ENCODE measurements at places on chromosomes 1 and 21.

DNA sequence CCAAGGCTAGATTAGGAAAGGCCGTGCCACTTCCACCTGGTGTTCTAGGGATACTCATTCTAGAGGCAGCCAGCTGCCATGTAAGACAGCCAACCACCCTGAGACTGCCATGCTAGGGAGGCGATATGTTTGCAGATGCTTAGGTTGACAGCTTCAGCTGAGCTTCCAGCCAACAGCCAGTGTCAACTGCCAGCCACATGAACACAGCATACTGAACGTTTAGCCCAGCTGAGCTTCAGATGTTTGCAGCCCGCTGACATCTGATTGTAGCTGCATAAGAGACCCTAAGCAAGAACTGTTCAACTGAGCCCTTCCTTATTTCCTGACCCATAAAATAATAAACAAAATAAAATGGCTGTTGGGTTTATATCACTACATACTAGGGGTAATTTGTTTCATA lies 5.0 kb upstream of the KCNC4 start:
- no peak for DNase-seq

- no peak for DNase-seq
Measured at GRCh38 chr1:27343639-27344025, 1.8 kb downstream of the SYTL1 start.

DNA sequence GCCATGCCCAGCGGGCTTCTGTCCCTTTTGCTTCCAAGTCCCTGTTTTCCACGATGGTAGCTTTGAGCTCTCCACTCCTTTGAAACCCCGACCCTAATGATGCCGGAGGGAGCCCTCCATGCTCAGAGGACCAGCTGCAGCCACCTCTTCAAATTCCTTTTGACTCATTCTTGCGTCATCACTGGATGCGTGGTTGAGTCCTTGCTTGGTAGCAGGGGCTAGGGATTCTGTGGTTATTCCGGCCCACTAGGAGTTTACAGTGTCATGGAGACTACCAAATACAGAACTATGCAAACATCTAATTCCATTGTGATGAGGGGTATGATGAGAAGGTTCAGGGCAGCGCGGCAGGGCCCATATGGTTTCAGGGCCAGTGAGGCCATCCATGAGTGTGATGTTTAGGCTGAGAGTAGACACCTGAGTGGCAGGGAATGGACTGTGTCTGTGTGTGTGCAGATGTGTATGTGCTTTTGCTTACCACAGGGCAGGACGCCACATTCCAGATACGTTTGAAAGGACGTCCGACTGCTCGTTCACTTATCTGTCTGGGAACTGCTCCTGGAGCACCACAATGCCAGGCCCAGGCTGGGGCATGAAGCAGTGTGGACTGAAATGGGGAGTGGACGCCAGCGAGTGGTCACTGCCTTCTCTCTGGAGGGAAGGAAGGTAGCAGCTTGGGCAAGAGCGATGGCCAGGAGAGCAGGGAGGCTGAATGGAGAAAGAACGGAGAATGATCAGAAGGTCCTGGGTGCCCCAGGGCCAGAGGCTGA lies 30.4 kb upstream of the ZBTB21 start:
- no peak for DNase-seq

GRCh38 chr1:116990612-116991151 lies 10.9 kb upstream of the CD101 start:
- peak; percentile 38 for DNase-seq

DNA sequence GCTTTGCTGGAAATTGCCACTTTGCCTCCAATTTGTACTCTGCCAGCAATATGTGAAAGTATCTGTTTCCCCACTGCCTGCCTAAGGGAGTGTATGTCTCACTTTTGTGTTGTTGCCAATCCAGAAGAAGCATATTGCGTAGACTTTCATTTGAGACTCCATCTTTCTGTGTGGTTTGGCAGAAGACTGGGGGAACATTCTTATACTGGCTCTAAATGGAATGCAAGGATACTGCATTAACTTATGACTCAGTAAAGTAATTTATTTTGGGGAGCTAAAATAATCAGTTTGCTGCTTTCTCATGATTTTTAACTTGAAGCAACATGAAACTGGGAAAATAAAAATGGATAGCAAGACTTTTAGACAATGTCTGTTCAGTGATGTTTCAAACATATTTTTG lies 107.7 kb upstream of the TMPRSS2 start:
- no peak for DNase-seq

GRCh38 chr1:215883004-215883403 lies 315.9 kb downstream of the KCTD3 start:
- DNase-seq: no peak

- no peak for DNase-seq
Measured at GRCh38 chr1:24954631-24955030, 24.6 kb upstream of the RUNX3 start.

DNA sequence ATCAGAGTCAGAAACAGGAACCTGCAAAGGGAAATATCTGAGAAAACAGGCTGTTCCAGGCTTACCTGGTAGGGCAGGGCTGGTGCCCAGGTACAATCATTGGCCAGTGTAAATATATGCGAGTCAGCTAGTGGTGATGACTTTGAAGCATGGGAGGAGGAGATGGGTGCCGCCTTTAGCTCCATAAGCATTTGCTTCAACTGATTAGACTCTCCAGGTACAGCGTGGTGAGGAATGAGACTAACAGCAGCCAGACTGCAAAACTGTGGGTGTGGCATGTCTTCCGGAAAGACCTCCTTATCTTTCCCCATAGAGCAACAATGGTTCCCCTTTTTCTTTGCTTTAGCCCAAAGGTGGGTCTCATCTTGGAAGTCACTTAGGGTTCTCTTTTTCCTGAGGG lies 137.2 kb downstream of the LRIG2 start:
- DNase-seq: no peak

- no peak for DNase-seq
Measured at GRCh38 chr1:31105646-31106045, 40.1 kb upstream of the PUM1 start.

DNA sequence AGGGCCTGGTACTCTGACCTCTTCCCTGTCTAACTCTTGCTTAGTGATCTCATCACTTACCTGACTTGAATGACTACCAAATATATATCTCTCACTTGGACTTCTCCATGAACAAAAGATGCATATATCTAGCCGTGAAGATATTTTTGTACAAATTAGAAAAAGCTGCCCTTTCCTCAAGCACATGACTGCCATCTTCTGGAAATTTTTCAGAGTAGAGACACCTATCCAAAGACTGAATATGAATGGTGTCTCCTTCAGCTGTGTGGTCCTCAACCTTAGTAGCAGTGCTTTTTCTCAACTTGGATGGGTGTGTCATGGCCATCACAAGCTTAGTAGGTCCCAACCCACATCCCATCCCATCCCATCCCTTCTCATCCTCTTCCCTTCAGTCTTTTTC lies 142.3 kb downstream of the DNM3 start:
- DNase-seq: peak; percentile 58

DNA sequence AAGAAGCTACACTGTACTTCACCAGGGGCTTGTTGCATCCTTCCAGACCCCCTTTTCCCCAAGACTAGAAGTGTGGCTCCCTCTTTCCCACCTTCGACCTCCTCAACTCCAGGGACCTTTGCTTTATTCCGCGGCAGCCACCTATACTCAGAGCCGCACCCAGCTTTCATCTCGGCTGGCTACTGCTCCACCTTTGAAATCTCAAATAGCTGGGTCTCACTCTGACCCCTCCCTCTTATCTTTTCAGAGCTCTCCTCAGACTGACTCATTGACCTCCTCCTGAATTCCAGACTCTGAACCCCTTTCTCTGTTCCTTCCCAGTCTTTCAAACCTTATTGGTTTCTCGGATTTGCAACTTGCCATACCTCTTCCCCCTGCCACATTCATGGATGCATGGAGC lies 144.7 kb upstream of the JUN start:
- DNase-seq: no peak

GRCh38 chr1:234997896-234998741 lies 130.5 kb downstream of the TOMM20 start:
- DNase-seq: no peak

GRCh38 chr1:197799271-197799670 lies 24.0 kb upstream of the DENND1B start:
- no peak for DNase-seq
